ENCODE measurements at places on chromosomes 5 and 9.

DNA sequence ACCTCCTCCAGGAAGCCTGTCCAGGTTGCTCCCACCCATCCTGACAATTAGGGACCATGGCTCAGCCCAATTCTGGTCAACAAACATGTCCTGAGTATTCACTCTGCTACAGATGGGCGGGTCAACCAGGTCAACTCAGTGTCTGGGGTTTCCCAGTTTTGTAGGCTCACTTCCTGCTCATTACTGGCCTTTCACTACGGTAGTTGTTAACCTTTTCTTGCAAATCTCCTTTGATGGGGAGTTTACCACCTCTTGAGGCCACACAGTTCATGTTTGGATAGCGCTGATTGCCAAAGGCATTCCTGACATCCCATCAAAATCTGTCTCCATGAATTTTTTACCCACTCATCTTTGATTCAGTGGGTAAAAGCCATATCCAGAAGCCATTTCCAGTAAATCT, 13.8 kb downstream of the TMEM8B start:
- DNase-seq: no peak

- no peak for DNase-seq
Measured at GRCh38 chr5:73265641-73266040, 92.6 kb downstream of the TMEM174 start.

GRCh38 chr9:37229882-37230482, 109.6 kb downstream of the ZCCHC7 start:
- no peak for DNase-seq

GRCh38 chr9:122372856-122373845, 2.3 kb downstream of the PTGS1 start:
- no peak for DNase-seq

DNA sequence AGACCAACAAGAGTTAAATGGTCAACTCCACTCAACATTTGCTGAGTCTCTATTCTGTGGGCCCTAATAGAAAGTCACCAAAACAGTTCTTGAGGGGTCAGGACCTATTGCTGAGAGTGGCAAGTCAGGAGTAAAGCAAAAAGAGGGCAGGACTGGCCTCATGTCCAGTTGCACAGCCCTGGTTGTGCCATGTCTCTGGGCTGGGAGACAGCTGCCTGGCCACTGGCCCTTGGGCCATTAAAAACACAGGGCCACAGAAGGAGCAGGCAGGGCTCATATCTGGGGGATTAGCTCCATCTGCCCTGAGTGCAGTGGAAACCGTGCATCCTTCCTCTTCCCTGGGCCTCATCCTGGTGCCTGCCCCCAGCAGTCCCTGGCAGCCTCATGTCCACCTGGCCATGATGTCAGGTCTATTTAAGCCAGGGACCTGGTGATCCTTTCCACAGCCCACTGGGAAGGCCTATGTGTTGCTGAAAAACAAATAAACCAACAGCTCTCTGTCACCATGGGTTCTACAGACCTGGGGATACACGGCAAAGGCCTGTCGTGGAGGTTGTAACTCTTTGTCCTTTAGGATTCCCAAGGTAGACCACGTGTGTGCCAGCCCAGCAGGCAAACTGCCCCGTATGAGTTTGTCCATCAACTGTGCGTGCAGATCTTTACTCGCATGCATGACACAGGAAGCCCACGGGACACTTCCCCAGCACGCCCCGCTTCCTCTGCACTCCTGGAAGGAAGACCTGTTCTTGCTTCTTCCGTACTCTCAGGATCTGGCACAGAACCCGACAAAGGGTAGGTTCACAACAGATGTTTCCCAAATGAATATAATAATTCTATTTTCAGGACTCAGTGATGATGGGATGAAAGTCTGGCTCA, 148.8 kb downstream of the MTX3 start:
- DNase-seq: no peak

DNA sequence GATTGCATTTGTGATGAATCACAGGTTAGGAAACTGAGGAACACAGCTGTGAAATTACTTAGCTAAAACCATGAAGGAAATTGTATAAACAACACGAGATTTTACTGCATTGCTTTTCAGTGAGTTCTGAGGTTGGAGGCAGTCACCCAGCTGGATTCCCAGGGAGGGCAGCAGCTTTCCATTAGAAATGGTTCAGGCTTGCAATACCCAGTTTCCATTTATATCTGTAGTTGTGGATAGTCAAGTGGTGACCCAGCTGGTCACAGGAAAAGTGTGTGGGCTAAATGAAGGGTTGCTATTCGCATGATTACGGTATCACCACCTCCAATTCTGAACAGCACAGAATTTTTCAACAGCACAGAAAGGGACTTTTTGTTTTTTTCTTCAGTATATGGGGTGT, 34.3 kb upstream of the SPATA31D4 start:
- DNase-seq: no peak

GRCh38 chr9:92242260-92243136, 51.0 kb downstream of the IARS1 start:
- DNase-seq: no peak

- peak; percentile 29 for DNase-seq
Measured at GRCh38 chr5:76473661-76474060, 70.6 kb downstream of the IQGAP2 start.

DNA sequence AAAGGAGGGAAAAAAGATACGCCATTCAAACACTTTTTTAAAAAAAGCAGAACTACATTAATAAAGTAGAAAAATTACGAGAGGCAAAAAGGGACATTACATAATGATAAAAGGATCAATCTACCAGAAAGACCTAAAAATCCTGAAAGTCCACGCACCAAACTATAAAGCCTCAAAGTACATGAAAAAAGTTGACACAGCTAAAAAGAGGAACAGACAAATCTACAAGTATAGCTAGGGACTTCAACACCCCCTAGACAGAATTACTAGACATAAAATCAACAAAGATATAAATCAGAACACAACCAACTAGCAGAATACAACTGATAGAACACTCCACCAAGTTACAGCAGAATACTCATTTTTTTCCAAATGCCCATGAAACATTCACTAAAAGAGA, 11.1 kb downstream of the CAMSAP1 start:
- DNase-seq: no peak

- no peak for DNase-seq
Measured at GRCh38 chr9:4490705-4491625, 697 bp downstream of the SLC1A1 start.

DNA sequence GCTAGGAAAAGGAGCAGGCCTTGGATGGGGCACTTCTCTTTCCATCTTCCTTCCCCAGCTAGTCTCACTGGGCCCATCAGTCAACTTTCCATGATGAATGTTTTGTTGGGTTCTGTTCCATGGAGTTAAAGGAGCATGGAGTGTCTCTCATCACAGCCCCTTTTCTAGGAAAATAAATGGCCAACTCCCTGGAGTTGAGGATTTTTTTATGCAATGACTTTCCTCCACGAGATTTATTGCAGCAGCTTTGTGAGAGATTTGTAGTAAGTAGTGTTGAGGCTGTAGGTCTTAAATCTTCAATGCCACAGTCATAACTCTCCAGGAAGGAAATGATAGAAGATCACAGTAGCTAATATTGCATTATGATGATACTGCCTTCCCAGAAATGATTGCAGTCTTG, 45.6 kb upstream of the SLC44A1 start:
- DNase-seq: no peak

- DNase-seq: no peak
Measured at GRCh38 chr9:134699343-134699740, 57.7 kb downstream of the COL5A1 start.

DNA sequence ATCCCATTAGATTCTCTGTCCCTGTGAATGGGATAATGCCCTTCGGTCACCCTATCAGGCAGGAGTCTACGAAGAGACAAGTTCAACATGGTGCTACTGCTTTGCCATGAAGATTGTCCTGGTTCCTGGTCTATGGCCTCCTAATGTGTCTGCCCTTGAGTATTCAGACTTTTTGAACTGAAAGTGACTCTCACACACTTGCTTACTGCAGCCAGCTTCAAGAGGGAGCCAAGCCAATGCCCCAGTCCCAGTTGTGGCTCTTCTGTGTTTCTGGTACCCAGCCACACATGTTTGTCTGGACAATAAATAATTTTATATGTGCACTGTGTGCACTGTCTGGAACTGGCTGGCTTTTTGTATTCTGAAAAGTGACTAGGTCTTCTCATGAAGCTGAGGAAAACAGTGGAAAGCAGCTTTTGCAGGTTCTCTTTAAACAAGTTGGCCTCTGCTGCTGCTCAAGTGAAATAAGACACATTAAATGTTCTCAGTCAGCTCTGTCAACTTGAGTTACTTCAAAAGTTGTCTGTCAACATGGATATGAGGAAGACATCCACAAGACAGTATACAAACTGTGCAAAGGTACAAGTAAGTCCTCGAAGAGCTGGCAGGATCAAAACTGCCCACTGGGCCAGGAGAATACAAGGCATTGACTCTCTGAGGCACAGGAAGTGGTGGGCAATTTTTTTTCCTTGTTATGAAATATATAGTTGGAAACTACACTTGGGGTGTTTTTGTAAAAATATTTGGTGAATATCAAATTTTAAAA, 60.0 kb downstream of the ZNF608 start:
- DNase-seq: no peak

DNA sequence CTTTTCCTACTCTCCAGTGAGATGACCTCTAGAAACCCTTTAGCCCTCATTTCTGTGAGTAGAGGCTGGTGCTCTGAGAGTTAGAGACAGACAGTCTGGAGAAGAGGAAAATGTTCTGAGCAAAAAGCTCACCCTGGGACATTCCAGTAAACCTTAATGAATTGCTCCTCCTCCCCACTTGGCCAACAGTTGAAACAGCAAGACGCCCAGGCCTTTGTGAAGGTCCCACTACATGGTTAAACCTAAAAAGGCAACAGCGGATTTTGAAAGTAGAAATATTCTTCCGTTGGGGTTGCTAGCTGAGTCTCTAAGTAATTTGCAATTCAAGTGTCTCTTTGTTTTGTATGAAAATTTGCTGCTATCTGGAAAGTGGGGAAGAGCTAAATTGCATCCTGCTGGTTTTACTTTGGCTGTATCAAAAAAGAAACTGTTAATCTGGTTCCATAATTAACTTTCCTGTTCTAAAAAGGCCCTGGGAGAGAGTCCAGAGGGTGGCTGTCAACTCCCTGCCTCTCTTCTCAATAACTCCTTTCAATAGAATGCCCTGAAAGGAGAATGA, 63.8 kb downstream of the ATP10B start:
- DNase-seq: no peak

DNA sequence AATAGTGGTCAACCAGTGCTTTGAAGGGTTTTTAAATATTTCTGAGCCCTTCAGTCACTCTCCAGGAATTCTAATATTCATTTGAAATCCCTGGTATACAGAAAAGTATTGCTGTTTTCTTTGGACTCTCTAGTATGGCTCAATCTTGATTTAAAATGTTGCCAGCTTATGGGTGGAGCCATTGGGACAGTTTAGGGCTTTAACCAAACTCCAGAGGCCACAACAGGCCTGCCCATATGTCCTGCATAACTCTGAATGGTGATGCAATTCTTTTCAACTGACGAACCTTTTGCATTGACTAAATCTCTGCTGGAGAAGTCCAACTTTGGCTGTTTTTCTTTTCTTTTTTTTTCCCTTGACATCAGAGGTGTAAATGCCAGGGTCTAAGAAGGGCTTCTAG, 10.3 kb upstream of the ANKHD1 start:
- no peak for DNase-seq

DNA sequence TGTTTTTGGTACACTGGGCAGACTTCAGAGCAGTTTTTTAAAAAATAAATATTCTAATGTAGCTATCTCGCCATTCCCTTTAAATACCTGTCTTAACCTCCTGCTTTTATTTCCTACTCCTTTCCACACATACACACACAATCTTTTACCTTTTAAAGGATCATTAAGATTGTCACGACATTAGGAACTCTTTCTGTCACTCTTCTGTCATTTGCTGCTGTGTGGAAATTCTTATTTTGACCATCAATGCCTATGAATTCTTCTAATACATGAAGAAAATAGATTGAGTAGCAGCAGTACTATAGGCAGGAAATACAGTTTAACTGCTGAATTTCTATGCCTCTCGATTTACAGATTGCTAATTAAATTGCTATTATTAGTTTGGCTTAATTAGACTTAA, 1.8 kb downstream of the PPP1R2B start:
- no peak for DNase-seq

- no peak for DNase-seq
Measured at GRCh38 chr9:81550207-81550583, 139.2 kb downstream of the TLE1 start.

- DNase-seq: no peak
Measured at GRCh38 chr9:93599571-93600403, 23.4 kb downstream of the PHF2 start.

DNA sequence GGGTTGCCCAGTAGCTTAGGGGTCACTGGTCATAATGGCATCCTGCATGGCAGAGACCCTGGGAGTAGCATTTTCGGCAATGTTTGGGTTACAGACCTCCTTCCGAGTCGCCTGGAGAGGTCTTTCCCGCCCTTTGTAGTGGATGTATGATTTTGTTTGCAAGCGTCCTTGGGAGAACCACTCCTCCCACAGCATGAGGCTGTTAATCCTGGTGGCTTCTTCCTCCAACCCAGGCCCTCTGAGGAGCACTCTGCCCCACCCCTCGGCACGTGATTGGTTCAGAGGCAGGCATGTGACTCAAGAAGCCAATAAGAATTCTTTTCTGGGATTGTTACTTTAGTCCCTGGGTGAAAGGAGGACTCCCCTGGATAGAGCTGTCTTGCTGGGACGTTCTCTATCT, 30.2 kb upstream of the GRHPR start:
- DNase-seq: no peak

GRCh38 chr5:161700065-161700464, 14.5 kb downstream of the GABRA6 start:
- no peak for DNase-seq

DNA sequence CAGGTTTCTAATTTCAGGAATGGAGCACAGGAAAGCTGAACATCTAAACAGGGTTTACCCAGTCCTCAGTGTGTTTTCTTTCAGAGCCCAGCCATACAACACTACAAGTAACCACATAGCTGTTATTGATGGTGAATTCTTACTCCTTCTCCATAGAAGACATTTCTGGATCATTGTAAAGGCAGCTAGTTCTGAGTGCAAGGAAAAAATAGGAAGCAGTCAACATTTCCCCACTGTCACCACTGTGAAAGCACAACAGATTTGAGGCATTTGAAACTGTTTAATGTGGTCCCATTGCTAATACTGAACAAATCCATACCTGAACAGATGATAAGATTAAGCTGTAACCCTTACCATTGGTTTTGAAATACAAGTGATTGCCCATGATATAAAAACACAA, 145.0 kb upstream of the PCA3 start:
- DNase-seq: no peak

DNA sequence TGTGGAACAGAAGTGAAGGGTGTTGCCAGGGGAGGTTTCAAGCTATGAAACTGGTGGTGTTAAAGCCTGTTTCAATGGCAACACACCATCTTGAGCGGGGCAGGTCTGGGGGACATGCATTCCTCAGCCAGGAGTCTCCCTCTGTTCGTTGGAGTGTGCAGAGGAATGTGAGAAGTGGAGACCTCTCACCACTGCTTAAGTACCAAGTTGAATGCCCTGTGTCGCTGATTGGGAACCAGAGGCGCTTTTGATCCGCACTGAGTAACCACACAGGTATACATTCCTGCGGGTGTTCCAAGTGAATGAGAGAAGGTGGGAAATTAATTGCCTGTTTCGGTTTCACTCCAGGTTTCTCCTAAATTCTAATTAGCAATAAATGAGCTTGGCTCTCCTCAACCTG, 99.4 kb downstream of the LIX1 start:
- DNase-seq: no peak
